ENCODE measurements at places on chromosomes 7 and 10. TPM values are rescaled to one million over a fixed set of nuclear protein-coding genes. Genes with fewer than 3 reads are reported as not detected.

DNA sequence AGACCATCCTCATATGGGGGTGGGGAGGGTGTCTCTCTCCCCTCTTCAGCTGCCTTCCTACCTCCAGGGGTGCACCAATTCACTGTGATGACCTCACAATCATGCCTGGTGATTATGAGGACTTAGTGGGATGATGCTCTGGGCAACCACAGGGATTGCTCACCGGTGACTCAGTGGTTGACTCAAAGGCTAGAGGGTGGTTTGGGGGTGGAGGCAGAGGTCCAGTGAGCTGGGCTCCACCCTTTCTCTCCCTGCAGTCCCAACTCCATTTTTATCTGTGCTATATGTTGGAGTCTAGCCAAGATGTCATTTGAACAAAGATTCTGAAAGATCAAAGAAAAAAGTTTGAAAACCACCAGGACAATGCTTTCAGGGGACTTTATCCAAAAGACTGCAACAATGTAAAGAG is 286.9 kb downstream of the KCNMA1 start:
- H3K27me3 ChIP-seq: peaks cover 2% of the 10 kb centered on the region
- no peak overlapping the region for H3K4me3 ChIP-seq
- no peaks in the 10 kb centered on the region for H3K4me1 ChIP-seq
- no peak for DNase-seq
- no peaks in the 10 kb centered on the region for H3K36me3 ChIP-seq

DNA sequence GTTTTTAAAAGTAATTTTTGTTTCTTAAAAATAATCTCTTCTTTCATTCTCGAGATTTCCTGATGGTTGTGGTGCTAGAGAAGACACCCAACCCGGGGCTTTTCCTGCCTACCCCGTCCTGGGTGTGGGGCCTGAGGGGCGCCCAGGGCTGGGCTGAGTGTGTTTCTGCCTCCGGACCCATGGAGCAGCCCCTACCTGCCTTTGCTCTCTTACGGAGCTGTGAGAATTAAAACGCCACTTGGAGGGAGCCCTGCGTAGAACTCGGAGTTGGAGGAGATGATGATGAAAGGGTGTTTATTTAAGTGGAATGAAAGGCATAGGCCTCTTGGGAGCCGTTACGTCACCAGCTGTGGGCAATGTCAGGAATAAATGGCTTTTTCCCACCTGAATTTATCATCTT is 261.8 kb upstream of the SHH start:
- H3K27ac ChIP-seq: no peak overlapping the region
- no peaks in the 10 kb centered on the region for H3K36me3 ChIP-seq
- no peaks in the 10 kb centered on the region for H3K4me1 ChIP-seq
- H3K27me3 ChIP-seq: no peaks in the 10 kb centered on the region
- no peak overlapping the region for H3K4me3 ChIP-seq
- no peak for DNase-seq

- DNase-seq: no peak
- H3K36me3 ChIP-seq: no peaks in the 10 kb centered on the region
- H3K27me3 ChIP-seq: no peaks in the 10 kb centered on the region
- no peak overlapping the region for H3K4me3 ChIP-seq
Measured at GRCh38 chr10:60291344-60291930, 98.2 kb downstream of the ANK3 start.

- no peak for DNase-seq
- H3K4me3 ChIP-seq: no peak overlapping the region
- peaks cover 6% of the 10 kb centered on the region for H3K4me1 ChIP-seq
Measured at GRCh38 chr10:20180766-20181165, 364.5 kb downstream of the PLXDC2 start.

DNA sequence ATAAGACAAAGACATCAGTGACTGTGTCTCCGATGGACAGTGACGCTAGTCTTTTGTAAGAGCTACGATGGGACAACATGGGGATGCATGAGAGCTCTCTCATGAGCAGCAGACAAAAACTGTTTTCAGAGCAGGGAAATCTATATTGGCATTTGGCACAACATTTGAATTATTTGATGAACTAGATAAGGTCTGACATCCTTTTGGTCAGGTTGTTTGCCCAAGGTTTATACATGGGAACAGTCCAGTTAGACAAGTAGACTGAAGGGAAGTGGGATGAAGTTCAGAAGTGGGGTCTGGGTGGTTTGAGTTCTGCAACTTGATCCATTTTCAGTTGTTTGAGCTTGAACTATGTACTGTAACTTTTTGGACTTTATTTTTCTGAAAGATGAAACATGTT is 50.8 kb downstream of the BUB3 start:
- H3K4me1 ChIP-seq: peaks cover 4% of the 10 kb centered on the region
- DNase-seq: no peak
- no peak overlapping the region for H3K4me3 ChIP-seq
- peaks cover 18% of the 10 kb centered on the region for H3K36me3 ChIP-seq
- no peak overlapping the region for H3K27ac ChIP-seq

GRCh38 chr10:17682236-17682946 is 38.4 kb downstream of the STAM start:
- H3K4me3 ChIP-seq: no peak overlapping the region
- no peak for DNase-seq
- no peaks in the 10 kb centered on the region for H3K4me1 ChIP-seq
- peaks cover 6% of the 10 kb centered on the region for H3K36me3 ChIP-seq

DNA sequence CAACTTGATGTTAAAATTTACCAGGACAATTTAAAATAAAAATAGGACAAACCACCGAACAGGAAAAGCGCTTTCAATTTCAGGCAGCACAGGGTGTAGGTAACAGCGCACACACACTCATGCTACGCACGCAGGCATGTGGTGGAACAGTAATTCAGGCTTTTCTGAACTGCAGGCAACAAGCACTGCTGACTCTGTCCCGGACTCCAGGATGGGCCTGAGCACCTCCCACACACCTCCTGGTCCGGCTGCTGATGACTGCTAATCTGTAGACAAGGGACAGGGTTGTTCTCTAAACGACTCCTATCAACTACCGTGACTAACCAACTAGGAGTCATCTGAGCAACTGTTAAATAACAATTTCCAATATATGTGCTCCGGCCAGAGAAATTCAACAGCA is 192.6 kb upstream of the FRMD4A start:
- H3K27ac ChIP-seq: no peak overlapping the region
- no peak overlapping the region for H3K4me3 ChIP-seq
- peaks cover 10% of the 10 kb centered on the region for H3K36me3 ChIP-seq
- no peak for DNase-seq
- H3K27me3 ChIP-seq: no peaks in the 10 kb centered on the region

DNA sequence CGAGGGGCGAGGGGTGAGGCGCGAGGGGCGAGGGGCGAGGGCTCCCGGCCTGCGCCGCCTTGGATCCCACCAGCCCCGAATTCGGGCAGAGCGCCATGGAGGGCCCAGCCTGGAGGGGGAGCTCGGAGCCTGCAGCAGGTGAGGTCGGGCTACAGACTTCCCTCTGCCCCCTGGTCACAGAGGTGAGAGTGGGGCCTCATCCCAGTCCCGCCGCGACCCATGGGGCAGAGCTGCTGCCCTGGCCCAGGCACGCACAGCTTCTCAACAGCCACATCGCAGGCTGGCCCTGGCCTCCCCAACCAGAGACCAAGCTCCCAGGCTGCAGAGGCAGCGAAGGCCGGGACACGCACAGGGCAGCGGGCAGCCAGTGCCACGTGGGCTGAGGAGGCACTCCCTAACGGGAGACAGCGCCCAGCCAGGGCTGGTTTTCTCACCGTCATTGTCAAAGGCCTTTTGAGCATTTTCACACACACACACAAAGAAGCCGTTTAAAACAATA is 191.8 kb downstream of the PTPRN2 start:
- no peaks in the 10 kb centered on the region for H3K36me3 ChIP-seq
- H3K4me3 ChIP-seq: no peak overlapping the region
- no peaks in the 10 kb centered on the region for H3K27me3 ChIP-seq
- H3K4me1 ChIP-seq: peaks cover 19% of the 10 kb centered on the region

DNA sequence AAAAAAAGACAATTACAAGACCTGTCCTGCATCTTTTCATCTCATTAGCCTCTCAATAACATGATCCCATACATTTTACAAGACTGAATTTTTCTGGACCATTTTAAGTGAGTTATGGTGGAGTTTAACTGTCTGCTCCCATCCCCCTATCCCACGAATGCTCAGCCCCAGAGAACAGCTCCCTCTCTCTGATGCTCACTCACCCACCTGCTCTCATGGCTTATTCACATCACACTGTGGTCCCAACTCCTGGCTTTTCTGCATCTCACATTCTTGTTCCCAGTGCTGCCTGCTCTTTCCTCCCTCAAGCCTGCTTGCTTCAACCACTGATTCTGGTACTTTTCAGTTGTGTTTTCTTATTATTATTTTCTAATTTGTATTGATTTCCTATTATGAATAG is 20.4 kb upstream of the CCSER2 start:
- no peak overlapping the region for H3K27ac ChIP-seq
- no peaks in the 10 kb centered on the region for H3K36me3 ChIP-seq
- H3K4me1 ChIP-seq: peaks cover under 1% of the 10 kb centered on the region
- H3K4me3 ChIP-seq: no peak overlapping the region

DNA sequence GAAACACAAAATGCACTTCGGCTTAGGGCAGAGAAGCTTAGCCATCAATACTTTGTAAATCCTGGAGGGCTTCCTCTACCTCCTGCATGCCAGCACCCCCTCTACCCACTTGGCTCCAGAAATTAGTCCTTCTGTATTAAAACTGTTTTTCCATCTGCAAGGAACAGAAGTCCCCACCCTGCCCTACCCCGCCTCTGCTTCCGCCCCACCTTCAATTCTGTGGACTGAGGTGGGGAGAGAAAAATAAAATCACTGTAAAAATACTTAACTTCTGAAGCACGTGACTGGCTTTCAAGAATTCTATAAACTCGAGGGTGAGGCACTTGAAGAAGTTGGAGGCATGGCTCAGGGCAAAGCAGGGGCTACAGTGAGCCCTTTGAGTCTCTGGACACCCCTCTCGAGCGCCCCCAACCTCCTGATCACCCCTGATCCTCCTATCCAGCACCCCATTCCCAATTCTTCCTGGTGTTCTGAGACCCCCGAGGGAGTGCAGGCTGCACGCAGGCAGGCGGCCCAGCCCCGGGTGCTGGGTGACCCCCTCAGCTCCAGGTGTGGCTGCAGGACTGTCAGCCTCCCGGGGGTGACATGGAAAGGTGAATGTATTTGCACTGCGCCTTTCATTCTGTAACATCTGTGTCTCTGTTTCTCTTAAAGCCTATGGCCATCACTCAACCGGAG is 7.3 kb upstream of the KIAA1217 start:
- no peaks in the 10 kb centered on the region for H3K27me3 ChIP-seq
- no peak overlapping the region for H3K27ac ChIP-seq
- no peaks in the 10 kb centered on the region for H3K36me3 ChIP-seq
- DNase-seq: no peak
- H3K4me1 ChIP-seq: peaks cover 5% of the 10 kb centered on the region
- H3K4me3 ChIP-seq: no peak overlapping the region

DNA sequence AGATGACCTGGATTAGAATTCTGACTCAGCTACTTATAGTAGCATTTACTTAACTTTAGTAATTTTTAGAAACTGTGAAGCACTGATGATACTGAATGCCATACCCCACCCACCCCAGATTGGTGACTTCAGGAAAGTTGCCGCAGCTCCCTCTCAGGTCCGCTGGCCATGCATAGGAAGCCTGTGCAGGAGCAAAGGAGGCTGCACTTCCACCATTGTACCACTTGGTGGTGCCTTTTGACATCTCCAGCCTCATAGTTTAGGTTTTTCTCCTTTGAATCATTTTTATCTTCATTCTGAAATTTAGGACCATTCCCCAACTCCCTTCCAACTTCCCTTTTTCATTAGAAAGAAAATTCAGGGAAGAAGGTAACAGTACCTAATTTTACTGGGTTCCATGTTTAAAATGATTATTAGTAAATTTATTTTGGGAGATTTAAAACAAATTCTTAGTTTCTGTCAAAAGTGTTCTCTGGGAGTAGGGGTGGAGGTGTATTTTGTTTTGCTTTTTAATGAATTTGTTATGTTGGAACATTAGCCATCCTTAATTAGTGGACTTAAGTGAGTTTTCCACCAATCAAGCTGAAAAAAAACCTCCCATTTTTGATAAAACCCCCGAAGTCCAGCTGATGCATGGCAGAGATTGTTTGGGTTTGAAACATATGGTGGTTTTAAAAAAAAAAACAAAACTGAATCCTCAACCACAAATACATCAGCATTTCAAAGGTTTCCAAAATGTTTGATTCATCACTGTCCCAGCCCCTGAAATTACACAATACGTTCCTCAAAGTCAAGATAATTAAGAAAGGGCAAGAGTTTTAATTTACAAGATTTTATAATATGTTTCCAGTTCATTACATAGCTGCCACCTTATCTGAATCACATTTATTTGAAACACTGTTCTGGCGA is 109.6 kb downstream of the WNT2 start:
- peaks cover 10% of the 10 kb centered on the region for H3K36me3 ChIP-seq
- peak; percentile 55 for DNase-seq
- no peak overlapping the region for H3K27ac ChIP-seq
- H3K4me3 ChIP-seq: no peak overlapping the region

GRCh38 chr7:26686448-26686981 is 177.9 kb downstream of the SKAP2 start:
- H3K27me3 ChIP-seq: peaks cover 9% of the 10 kb centered on the region
- no peak for DNase-seq
- peaks cover 33% of the 10 kb centered on the region for H3K4me1 ChIP-seq
- H3K36me3 ChIP-seq: no peaks in the 10 kb centered on the region
- no peak overlapping the region for H3K27ac ChIP-seq

DNA sequence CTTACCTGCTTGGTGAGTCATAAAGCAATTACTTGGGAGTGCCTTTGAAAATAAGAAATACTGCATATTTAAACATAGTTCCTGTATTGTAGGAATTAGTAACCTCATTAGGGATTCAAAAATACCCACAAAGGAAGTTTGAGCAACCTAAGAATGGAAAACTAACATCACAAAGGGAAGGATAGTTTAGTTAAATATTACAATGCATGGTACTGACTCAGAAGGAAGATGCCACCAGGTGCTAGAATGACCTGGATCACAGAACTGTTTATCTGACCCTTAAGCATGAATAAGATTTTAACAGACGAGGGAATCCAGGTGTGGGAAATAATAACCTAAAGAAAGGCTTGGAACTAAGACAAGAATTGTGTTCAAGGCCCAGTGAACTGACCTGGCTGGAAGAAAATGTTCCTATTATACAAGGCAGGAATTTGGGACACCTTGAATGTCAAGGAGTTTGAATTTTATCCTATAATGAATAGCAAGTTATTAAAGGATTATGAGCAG is 106.4 kb downstream of the GSAP start:
- H3K27me3 ChIP-seq: no peaks in the 10 kb centered on the region
- H3K4me1 ChIP-seq: peaks cover 12% of the 10 kb centered on the region
- peaks cover 9% of the 10 kb centered on the region for H3K36me3 ChIP-seq
- no peak for DNase-seq
- H3K4me3 ChIP-seq: no peak overlapping the region

DNA sequence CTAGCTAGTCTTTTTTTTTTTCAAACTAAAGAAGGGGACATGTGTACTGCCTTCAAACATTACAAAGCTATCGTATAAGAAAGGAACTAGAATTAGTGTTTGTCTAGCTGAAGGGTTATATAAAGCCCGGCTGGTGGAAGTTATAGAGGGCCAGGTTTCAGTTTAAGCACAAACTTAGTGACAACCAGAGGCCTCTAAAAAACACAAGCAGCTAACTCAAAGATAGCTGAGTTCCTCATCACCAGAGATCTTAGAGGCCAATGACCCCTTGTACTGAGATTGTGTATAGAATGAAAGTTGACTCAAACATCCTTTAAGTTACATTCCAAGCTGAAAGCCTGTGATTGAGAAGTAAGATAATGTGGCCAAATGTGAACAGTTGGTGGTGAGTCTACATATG is 28.1 kb upstream of the SGMS1 start:
- peaks cover 12% of the 10 kb centered on the region for H3K4me1 ChIP-seq
- no peak overlapping the region for H3K4me3 ChIP-seq
- DNase-seq: no peak
- H3K27me3 ChIP-seq: peaks cover 2% of the 10 kb centered on the region

The LRRN3 gene
- total RNA-seq: 6.1 TPM

The OPALIN gene
- total RNA-seq: not detected

The VAX1 gene
- 0.23 TPM for total RNA-seq

The ANKRD7 gene
- total RNA-seq: not detected

The CYP26C1 gene
- 0.37 TPM for total RNA-seq

The PAPOLB gene
- total RNA-seq: 0.23 TPM
